ENCODE measurements at places on chromosomes 11 and 22.
A peak's percentile ranks its signal among the peaks of the same experiment; 100 is the strongest.

GRCh38 chr11:512761-513595 lies 5.9 kb upstream of the RNH1 start:
- no peak for DNase-seq

GRCh38 chr11:130101661-130102060 lies 32.0 kb downstream of the APLP2 start:
- DNase-seq = no peak

- DNase-seq = no peak
Observed at GRCh38 chr11:1619449-1619848, 2.5 kb downstream of the KRTAP5-4 start.

DNA sequence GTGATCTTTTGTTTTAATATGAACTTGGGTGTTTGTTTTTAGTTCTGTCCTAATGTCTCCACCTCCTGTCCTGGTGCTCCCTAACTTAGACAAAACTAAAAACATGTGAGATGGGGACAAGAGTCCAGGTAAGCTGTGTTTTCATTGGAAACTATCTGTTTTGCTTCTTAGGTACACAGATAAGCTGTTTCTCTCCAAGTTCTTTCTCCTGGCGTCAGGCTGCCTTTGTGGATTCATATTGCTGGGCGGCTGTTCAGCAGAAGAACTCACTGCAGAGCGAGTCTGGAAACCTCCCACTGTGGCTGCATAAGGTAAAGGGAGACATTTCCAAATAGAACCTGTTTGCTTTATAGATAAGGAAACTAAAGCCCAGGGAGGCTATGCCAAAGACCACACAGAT lies 24.7 kb downstream of the PANX1 start:
- no peak for DNase-seq

DNA sequence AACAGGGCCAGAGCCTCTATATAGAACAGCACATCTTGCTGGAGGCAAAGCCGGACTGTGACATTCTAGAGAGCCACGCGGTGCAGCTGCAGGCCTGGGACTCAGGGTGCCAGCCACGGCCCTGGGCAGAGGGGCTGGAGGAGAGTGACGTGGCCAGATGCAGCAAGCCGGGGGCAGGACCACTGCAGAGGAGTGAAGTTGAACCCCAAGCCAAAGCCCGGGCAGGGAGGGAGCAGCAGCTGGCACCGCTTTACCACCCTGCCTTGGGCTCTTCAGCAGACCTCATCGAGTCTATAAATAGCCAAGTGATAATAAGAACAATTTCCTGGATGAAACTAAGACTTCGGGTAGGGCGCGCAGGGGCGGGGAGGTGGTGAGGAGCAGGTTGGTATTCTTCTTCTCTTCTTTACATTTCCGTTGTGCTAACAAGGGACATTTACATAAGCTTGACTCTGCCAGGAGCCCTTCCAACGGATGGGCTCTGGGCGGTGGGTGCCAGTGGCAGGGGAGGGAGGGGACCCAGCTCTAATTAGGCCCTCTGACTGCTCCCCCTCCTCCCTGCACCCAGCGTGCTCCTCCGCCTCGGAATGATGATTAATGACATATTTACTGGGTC lies 110.2 kb downstream of the ST3GAL4 start:
- DNase-seq = no peak

DNA sequence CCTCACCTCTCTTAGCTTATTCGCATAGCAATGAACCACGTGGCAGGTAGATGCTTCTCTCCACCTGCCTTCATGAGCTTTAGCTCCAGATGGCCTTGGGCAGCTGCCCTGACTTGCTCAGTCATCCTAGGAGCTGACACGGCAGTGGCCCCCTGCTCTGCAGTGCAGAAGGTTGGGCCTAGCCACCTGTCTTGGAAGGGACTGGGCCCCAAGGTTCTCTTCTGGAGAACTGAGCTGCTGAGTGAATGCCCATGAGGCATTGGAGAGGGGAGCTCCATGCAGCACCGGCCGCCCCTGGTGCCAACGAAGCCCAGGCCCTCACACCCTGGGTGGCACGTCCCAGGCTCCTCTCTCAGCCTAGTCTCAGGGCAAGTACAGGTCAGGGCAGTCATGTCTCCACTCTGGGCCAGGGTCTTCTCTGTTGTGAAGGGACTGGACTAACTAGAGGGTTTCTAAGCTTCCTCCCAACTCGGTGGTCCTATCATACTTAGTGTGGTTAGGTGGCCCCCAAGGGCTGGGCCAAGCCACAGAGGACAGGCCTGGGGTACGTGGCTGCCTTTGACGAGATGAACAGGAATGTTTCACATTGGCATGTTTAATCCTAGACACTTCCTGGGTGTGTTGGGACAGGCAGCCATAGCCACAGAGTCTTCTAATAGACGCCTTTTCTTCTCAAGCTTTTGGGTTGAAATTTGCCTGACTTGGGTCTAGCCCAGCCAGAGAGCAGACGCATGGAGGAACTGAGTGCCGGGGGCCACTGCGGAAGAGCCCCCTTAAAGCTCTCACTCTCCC lies 47.9 kb downstream of the ALX4 start:
- no peak for DNase-seq

DNA sequence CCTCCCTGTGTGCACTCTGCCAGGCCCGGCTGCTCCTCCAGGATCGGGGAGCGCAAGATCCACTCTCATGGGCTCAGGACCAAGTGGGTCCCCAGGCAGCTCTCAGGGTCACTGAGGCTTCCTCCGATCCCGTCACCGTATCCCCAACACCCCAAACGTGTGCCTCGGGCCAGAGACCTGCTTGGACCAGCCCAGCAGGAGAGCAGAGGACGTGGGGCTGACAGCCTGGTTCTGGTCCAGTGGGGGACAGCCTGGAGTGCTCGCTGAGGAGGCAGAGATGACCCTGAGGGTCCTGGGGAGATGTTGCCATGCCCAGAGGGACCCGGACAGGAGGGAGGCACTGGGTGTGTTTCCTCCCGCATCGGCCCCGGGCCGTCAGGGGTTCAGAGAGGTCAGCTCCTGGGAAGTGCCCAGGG lies 1402.6 kb downstream of the BRD1 start:
- peak; percentile 18 for DNase-seq

DNA sequence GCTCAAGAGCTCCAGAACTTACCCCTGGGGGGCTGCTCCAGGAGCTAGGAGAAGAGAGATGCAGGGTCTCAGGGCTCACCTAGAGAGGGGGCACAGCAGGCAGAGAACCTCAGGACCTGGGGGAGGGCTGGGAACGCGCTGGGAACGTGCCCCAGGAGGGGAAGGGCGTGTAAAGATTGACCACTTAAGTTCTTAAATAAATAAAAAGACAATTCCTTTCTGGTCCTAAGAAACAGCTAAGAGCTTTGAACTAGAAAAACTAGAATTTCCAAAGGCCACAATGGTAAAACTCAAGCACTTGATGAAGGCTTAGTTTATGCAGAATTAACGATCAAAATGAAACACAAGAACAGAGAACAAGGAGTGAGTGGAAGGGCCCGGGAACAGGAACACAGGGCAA lies 89.1 kb downstream of the CELSR1 start:
- no peak for DNase-seq

DNA sequence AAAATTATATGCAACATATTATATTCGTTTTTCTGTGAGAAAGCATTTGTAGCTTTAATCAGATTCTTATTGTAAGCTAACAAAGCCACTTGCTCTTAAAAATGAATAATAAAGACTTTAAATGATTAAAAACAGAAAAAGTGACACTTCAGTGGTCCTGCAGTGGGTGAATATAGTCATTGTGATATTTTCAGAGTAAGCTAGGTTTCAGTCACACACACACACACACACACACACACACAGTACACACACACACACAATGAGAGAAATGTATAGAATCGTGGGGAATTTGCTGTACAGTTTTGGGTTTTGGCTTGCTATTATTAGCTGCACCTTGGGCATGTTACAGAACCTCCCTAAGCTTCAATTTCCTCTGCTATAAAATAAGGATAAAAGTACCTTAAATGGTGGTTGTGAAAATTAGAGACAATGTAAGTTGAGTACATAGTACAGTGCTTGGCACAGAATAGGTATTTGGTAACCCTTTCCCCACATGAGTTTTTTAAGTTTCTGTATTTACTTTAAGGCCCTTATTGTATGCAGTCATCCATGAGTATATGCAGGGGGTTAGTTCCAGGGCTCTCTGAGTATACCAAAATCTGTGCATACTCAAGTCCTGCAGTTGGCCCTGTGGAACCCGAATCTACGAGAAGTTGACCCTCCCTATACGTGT lies 39.8 kb downstream of the CSTPP1 start:
- DNase-seq = no peak

- no peak for DNase-seq
Observed at GRCh38 chr11:93840180-93840579, 10.2 kb downstream of the VSTM5 start.

GRCh38 chr11:129960216-129961214 lies 42.1 kb downstream of the PRDM10 start:
- DNase-seq = no peak

- DNase-seq = peak; percentile 37
Observed at GRCh38 chr22:20110359-20110985, 5.4 kb upstream of the RANBP1 start.

Measured in aorta (tissue), 5 donors.